ENCODE measurements at places on chromosomes 5 and 9.

DNA sequence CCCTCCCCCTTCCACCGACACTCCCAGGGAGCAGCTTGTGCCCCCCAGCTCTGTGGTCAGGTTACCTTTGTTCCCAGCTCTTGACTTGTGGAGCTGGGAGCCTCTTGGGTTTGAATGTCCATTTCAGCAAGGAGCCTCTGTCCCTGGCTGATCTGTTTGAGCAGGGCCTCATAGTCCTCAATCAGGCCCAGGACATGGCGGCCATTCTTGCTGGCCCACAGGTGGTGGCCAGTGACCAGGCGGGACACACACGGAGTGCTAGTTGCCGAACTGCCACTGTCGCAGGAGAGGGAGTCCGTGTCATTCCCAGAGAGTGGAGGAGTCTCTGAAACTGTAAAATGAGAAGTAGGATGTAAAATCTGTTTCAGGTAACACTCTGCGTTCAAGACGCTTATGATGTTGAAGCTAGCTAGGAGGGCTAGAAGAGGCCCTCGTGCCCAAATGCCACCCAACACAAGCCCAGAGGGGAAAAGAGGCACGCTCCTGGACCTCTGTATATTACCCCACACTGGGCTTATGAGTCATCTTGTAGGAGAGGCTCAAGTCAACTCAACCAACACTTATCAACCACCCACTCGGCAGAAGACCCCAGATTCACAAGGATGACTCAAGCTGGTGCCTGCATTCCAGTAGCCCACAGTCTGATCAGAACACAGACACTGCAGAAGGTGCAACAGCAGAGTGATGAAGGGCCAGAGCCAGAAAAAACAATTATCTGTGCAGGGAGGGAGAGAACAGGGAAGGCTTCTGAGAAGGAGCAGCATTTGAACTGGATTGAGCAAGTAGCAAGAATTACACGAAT is 177.0 kb downstream of the CDK5RAP2 start:
- DNase-seq: no peak

- DNase-seq: no peak
Measured at GRCh38 chr5:14148890-14149671, 5.9 kb downstream of the TRIO start.

- DNase-seq: no peak
Measured at GRCh38 chr5:176171171-176171760, 67.0 kb upstream of the SIMC1 start.

DNA sequence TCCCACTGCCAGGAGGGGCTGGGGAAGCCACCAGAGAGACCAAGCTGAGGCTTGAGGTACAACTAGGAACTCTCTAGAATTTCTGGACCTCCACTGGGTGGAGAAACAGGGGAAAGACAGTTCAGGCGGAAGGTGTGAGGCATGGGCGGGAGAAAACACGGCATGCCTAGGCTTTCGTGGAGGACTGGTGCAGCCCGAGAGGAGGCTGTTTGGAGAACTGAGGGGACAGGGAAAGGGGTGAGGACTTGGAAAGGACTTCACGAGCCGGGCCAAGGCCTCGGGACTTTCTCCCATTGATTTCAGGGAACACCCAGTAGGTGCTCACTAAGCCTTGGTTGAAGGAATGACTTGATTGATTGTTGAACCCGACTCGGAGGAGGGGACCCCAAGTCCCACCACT is 9.5 kb upstream of the ADGRD2 start:
- no peak for DNase-seq

DNA sequence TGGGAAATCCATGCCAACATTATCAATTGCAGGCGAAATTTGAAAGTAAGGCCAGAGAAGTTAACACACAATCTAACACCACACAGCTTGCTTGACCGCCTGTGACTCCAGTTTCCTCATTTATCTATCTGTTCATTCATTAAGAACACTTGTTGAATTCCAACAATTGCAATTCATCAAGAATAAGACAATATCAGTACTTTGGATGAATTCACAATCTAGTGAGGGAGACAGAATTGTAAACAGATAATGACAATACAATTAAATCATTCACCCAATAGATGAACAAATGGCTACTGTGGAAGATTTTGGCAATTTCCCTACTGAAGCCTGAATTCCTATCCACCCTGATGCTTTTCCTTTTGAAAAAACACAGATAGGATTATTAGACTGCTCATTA is 181.6 kb downstream of the TRIM36 start:
- no peak for DNase-seq

GRCh38 chr9:124217836-124218437 is 39.8 kb upstream of the NEK6 start:
- no peak for DNase-seq

DNA sequence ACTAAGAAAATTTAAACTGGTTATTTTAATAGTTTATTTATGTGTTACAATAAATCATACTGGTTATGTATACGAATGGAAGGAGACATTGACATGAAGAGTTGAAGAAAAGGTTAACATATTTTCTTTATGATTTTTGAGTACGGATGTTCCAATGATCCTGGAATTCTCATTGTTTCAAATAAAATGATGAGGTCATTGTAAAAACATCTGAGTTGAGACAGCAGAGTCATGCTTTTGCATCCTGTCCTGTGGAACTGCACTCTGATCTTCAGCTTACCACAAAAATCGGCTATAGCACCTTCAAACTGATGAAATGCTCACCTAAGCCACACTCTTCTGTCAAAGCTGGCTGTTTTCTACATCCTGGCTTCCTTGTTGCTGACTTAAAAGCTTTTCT is 67.8 kb downstream of the PTCD2 start:
- no peak for DNase-seq

DNA sequence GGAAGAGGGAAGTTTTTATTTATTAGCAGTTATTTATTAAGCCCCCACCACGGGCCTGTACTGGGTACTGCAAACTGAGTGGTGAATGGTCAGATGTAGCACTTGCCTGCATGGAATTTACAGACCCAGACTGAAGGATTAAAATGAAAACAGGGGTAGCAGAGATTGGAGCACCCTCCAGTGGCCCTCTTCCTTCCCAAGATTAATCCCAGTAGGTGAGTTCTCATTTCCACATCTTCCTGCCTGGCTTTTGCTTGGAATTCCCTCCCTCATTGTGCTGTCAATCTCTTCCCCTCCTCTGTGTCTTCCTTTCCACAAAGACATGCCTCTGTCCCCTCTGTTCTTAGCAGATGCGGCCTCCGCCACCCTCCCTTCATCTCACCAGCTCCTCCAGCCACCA is 39.2 kb downstream of the MVB12B start:
- no peak for DNase-seq

DNA sequence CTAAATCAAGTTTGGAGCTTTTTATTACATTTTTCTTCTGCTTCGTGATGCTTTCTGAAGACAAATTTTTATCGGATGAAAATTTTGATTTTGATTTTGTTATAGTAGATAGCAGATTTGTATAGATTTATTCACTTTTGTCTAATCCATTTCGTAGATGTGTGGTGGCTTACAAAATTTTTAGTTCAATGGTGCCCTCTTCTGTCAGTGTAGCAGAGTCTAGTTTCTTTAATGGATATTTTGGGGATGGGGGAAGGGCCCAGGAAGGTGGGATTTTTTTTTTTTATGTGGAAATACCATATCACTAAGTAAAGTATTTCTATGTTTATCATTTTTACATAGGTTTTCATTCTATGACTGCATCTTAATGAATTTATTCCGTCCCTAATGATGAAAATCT is 259.9 kb upstream of the TARS1 start:
- no peak for DNase-seq

DNA sequence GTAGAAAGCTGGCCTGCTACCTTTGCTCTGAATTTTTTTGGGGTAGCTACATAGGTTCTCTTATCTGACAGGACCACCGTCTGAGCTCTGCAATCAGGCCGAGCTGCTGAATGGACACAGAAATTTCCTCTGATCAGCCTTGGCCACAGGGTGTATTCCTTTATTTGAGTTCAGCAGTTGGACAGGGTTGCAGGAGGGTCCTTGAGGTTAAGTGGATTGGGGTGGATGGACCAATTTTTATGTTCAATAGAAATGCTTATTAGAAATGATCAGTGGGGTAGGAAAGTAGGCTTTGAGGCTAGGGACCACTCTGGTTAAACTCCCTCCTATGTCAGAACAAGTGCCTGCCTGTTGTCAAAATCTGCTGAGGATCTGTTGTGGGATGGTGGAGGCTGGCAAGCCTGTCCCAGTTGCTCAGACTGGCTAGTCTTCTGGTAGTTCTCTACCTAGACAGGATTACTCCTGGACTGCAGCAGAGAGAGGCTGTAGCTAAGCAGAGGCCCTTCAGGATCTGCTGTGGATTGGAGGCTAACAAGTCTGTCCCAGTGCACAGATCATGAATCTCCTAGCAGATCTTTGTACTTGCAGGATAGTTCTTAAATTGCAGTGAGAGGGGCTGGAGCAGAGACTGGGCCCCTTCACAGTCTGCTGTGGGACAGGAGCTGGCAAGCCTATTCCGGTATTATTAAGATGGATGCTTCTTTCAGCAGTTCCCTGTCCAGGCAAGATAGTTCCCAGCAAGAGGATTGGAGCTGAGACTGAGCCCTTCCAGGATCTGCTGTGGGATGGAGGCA is 18.0 kb downstream of the XRCC4 start:
- no peak for DNase-seq

DNA sequence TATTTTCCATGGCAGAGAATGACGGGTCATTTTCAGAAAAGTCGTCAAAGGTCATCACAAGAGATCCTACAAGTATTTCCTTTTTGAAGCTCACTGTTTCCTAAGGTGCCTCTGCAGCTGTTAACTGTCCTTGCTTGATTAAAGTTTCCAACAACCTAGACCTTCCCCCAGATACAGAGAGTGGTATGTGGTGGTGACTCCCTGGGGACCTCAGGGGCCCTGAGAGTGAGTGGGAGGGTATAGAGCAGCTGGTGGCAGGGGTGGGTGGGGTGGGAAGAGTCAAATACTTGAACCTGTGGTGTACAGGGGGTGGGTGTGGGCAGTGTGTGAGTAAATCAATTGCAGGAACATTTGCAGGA is 1.6 kb upstream of the CD72 start:
- DNase-seq: no peak

- DNase-seq: no peak
Measured at GRCh38 chr5:110362261-110362660, 364.2 kb downstream of the TMEM232 start.

DNA sequence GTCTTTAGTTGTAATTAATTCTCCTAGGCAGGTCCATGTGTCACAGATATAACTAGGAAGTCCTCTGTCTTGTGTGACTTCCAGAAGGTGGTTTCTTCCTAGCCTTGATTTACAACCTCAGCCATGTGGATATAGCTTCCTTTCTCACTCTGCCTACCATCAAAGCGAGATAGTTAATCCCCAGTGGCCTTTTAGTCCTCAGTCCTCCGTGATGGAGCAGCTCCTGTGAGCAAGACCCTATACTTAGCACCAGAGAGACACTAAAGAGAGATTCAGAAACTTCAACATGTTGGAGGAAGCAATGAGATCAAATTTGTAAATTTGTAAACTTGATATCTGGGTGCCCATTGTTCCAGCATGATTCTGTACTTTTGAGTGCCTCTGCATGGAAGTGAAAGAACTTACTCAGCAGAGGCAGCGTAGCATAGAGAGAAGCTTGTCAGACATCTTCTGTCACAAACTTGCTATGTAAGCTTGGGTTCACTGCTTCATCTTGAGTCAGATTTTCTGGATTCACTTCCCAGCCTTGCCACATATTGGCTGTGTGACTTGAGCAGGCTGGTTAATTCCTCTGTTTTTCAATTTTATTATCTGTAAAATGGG is 170.2 kb upstream of the NR3C1 start:
- DNase-seq: no peak

DNA sequence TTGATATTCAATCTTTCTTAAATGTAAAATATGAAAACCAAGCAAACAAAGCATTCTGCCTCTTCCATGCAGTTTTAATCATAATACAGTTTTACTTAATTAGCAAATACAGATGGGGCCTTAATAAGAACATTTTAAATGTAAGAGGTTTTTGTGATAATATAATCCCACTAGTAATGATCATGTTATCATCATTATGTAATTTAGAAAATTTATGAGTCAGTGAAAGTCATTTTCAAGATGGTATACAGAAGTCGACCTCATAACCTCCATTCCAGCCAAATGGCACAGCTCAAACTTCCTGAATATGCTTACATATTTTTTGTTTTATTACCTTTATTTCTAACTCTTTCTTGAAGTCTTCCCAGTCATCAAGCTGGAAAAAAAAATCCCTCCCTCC is 102.2 kb upstream of the GNA14 start:
- no peak for DNase-seq

DNA sequence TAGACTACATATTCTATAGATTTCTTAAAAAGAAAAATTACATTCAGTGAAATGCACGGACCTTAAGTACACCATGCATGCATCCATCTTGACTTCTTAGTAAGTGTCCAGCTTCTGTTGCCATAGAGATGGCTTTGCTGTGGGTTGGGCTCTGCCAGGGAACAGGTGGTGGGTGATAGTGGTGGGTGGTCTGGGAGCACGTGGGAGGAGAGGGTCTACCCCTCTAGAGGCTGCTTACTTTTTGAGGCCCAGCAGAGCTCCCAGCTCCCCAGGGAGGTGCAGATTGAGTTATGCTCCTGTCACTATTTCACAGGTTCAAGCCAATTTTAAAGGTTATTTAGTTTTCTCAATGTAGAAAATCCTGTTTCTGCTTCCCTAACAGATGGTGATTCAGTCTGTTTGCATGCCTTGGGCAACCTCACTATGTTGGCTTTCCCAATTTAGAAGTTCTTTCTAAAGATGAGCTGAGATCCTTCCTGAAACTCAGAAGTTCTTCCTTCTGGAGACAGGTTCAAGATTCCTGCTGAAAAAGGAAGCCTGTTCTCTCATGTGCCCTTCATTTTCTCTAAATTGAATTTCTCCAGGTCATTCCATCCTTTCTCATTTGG is 107.4 kb upstream of the LHFPL2 start:
- DNase-seq: no peak

GRCh38 chr5:142667831-142668230 is 18.1 kb downstream of the FGF1 start:
- no peak for DNase-seq

GRCh38 chr5:66717455-66718373 is 121.5 kb downstream of the MAST4 start:
- DNase-seq: no peak

GRCh38 chr5:62299600-62299999 is 6.4 kb upstream of the KIF2A start:
- DNase-seq: no peak

DNA sequence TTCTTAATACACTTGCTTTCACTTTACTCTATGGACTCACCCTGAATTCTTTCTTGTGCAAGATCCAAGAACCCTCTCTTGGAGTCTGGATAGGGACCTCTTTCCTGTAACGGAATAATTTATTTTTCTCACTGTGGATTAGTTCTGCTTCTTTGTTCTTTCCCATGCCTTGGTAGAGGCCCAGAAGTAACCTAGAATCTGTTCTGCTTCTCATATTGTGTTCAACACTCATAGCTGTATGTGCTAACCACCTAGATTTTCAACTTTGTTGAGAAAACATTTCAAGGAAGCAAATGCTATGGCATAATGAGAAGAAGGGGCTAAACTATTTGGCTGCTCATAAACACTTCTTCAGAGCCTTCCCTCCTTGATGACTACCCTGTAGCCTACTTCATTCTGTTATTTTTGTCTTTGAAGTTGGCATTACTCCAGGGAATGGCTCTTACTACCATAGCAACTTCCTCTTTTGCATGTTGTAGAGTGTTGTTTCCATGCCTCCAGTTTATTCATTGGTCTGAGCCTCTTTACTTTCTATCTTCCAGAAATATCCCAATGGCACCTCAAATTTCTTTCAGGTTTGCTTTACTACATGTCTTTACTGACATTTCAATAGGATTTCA is 74.3 kb downstream of the KIAA0825 start:
- no peak for DNase-seq

GRCh38 chr9:68802525-68803015 is 97.5 kb downstream of the PIP5K1B start:
- no peak for DNase-seq

Data from WTC11 (cell line).